H7 (cell line): ENCODE measurements at places on chromosomes 2 and 18.

DNA sequence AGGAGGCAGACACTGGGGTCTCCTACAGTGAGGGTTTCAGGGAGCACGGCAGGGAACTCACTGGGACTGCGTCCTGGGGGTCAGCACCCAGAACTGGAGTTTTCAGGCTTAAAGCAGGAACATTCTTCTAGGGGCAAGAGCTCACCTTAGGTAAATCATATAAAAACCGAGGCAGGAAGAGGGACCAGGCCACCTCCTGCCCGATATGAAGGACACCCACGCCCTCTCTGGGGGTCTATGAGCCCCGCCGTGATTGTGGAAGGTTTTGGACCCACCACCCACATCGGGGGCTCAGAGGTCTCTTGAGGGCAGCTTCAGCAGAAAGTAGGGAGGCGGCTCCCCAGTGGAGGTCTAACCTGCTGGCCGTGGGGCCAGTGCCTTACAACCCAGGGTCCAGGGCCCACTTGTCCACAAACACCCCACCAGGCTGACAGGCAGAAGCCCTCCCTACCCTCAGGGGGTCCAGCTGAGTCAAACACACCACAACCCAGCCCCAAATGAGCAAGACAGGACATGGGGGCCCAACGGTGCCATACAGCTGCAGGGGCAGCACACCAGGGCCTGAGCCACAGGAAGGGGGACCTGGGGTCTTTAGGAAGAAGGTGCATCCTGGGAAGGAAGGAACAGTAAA, 25.3 kb downstream of the CROCC2 start:
- peak; percentile 31 for DNase-seq

DNA sequence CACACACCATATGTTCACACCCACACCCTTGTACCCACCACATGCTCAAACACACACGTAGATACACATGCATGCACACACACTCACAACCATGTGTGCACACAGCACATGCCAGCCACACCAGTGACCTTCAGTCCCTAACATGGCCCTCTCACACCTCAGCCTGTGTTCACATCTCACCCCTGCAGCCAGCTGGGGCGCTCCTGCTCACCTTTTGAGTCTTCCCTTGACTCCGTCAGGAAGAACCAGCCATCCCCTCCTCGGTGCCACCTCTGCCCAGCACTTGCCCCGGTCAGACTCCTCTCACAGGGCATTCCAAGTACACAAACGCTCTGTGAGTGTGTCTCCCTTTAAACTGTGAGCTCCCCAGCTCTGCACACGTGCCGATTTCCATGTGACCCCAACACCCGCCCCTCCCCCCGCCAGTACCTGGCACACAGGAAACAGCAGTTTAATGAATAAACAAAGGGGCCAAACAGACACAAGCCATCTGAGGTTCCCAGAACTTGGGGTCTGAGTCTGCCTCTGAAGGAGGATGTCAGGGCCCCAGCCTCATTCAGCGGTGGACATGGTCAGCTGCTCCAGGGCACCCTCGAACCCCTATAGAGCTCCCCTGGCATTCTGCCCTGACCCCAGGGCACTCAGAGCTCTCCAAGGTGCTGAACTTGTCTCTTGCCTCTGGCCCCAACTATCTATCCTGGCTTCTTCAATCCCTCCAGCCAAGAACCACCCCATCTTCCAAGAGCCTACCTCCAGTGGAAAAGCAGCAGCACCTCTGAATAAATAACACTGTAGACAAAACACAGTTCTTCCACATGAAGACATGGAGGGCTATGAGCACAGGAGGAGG, 252.9 kb downstream of the ATAD2B start:
- DNase-seq = peak; percentile 85

DNA sequence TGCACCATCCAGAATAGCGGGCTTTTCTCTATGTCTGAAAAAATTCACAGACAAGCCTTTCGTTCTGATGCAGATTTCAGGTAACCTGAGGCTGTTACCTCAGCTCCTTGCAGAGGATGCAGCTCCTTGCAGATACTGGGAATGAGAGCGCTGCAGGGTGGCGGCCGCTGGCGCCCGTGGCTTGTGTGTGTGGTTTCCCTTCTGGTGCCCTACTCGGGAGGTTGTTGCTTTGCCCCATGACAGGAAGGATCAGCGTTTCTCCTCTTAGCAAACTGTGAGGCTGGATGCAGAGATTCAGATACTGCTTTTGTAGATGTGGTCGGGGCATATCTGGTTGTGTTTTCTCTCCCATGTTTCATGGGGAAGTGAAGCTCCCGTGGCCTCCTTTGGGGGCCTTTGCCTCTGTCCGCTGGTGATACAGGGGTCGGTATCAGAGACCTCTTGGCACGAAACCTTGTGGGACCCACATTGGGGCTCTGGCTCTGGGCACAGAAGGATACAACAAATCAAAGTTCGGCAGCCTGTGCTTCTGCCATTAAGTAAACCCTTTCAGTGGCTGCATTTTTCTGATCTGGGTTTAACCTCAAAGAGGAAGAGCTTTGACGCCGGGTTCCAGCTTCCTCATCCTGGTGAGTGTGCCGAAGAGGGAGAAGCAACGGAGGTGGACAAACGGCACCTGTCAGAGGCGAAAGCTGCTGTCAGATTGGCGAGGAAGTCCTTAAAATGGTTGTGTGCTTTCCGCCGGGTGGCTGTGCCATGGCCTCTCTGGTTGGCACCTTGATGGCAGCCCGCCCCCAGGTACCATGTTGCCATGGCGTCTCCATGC, 127.8 kb downstream of the MBP start:
- peak; percentile 37 for DNase-seq

- DNase-seq = no peak
These were observed 144.3 kb upstream of the SMAD7 start for GRCh38 chr18:49094979-49095632.

DNA sequence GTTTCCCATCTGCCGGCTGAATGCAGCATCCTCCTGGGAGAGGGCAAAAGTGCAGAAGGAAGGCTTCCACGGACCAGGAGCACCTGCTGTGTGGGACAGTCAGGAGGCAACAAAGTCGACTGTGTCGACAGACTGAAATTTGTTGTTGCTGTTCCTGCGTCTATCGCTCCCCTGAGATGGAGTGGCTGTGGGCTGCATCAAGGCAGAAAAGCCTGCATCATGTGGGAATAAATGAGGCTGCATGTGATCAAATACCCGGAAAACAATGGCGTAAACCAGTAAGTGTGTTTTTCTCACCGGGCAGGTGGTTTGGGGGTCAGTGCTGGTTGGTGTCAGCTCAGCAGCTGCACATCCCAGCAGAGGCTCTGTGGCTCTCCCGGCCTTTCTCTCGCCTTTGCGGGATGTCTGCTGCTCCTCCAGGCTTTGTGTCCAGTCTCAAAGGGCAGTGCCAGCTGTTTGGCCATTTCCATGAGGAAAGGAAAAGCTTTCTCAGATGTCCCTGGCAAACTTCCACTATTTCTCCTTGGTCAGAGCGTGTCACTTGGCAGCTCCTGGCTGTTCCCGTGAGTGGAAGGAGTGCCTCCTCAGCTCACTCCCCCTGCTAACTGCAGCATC, 262.4 kb downstream of the NDUFA10 start:
- DNase-seq = no peak

DNA sequence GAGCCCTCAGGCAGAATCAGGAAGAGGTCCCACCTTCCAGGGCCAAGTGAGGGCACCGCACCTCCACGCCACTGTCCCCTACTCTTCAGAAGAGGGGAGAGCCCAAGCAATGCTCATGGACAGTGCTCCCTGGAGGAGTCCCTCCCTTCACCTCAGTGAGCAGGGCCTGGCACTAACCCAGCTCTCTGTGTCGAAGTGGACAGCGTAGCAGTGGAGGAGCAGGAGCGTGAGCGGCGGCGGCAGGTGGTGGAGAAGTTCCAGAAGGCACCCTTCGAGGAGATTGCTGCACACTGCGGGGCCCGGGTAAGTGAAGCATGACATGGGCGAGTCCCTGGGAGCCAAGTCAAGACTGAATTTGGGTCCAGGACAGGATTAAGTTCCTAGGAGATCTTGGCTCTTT, 16.7 kb downstream of the POMC start:
- no peak for DNase-seq

DNA sequence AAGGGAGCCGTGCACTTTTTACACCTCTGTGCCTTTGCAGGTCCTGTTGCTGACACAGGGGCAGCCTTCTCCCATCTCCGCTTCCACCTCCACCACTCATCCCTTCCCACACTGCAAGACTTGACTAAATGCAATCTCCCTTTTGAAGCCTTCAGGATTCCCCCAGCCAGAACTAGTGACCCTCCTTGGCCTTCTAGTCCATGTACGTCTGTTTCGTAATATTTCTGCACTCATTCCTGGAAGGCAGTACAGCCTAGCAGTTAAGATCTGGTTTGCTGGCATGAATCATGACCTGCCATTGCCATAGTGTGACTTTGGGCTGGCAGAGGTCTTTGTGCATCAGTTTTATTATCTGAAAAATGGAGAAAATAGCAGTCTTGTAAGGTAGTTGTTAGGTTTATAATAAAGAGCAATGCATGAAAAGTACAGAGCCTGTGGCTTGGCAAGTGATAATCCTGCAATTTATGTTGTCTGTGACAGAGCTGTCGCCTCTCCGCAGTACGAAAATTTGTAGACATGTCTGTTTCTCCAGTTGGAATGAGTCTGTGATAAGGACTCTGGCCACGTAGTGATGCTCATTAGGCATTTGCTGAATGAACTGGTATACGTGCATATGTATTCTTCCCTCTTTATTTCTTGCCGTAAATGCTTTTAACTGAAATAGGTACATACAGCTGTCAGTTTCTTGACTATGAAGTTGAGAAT, 36.7 kb downstream of the NCK2 start:
- DNase-seq = no peak

GRCh38 chr2:27264253-27264752, 1.5 kb upstream of the SLC30A3 start:
- DNase-seq = peak; percentile 87

DNA sequence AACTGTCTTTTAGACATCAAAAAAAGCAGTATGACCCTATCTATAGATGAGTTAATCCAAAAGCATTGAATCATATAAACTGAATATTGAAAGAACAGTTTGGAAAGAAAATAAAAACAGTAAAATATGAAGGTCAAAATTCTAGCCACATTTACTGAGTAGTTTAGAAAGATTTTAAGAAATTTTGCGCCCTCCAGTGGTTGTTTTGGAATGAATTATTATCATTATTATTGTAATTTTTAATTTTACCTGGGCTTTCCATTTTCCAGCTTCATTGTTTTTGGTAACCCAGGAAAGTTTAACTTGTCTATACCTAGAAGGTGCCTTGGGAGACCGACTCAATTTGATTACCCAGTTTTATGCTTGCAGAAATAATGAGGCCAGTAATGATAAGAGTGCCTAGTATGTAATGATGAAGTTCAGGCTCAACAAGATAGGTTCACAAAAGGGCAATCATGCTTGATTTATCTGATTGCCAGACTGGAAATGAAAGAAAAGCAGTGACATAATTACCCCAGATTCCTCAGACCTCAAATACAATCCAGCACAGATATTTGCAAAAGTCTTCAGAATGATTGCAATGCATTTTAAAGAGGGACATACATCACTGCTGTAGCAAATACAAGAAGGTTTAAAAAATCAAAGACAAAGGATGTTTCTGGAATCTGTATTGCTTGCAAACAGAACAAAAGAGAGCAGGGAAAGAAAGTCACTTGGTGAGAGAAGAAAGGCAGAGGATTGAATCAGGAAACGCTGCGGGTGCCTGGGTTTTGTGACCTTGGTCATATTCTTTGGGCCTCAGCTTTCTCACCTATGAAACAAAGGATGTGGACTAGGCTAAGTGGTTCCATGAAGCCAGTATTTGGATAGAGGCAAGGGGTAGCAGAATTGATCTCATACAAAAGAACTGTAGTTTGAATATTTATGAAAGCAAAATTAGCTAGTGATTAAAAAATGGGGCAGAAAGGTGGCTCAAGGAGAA, 153.8 kb downstream of the MAP2 start:
- peak; percentile 4 for DNase-seq

DNA sequence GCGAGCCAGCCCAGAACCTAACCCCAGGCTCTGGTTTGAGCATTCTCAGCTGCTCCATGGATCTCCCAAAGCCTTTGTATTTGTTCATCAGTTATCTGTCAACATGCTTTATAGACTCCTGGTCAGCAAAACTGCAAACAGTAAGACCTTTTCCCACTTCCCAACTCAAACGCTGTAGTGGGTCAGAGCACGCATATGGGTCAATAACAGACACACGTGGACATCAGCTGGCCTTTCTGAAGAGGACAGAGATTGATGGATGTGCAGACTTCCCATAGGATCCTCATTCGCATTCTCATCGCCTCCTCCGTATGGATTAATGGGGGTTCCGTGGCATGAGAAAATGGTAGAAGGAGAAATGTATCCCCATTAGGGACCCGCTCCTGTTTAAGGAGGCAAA, 508.1 kb downstream of the EIPR1 start:
- no peak for DNase-seq

GRCh38 chr18:31679791-31680432, 4.5 kb downstream of the B4GALT6 start:
- DNase-seq = no peak

DNA sequence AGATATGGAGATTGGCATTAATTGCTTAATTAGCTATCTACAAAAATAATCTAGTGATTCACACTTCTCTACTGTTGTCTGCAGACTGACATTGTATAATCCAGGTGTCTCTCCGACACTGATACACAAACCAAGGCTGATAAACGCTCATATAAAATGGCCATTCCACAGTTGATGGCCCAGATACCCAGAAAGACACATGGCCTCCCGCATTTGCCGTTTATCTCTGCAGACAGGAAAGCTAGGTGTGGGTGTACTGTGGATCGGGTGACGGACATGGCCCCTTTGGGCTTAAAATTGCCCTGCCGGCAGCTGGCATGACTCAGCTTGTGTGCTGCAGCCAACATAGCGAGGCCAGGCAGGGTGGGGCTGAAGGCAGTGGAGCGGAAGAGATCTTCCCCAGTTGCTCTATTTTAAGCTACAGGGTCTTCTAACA, 18.5 kb downstream of the PMAIP1 start:
- DNase-seq = no peak

DNA sequence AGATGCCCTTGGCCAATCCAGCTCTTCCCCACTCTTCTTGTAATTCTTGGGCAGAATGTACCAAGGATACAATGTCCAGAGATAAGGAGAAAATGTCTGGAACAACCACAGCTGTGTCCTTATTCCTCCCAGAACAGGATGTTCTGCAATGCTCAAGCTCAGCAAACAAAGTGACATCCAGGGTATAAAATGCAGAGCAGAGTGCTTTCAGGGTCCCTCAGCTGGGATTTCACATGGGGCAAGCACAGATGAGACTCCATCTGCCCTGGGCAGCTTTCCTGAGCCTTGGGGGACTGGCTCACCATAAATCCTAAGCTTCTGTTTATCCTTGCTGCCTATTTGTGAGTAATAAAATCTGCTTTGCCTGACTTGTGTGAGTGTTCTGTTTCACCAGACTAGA, 127.4 kb downstream of the VAPA start:
- no peak for DNase-seq
